ENCODE measurements at places on chromosomes 11 and 22. TPM values are rescaled to one million over a fixed set of nuclear protein-coding genes. Genes with fewer than 3 reads are reported as not detected.

Gene LSP1
- total RNA-seq: 445 TPM

Gene AMBRA1
- 36.1 TPM for total RNA-seq

Gene GGTLC2
- total RNA-seq: not detected

Gene FOLR1
- not detected for total RNA-seq

- H3K27me3 ChIP-seq: no peaks in the 10 kb centered on the region
- H3K4me1 ChIP-seq: no peaks in the 10 kb centered on the region
These were observed 86.1 kb downstream of the APIP start for GRCh38 chr11:34830035-34830434.

GRCh38 chr11:15027011-15027410 lies 46.4 kb upstream of the CALCB start:
- H3K27me3 ChIP-seq: peaks cover 3% of the 10 kb centered on the region
- H3K4me3 ChIP-seq: no peak overlapping the region
- H3K36me3 ChIP-seq: no peaks in the 10 kb centered on the region

- H3K27ac ChIP-seq: no peak overlapping the region
- H3K27me3 ChIP-seq: no peaks in the 10 kb centered on the region
- H3K36me3 ChIP-seq: no peaks in the 10 kb centered on the region
These were observed 538.9 kb upstream of the ANO5 start for GRCh38 chr11:21653951-21654421.

DNA sequence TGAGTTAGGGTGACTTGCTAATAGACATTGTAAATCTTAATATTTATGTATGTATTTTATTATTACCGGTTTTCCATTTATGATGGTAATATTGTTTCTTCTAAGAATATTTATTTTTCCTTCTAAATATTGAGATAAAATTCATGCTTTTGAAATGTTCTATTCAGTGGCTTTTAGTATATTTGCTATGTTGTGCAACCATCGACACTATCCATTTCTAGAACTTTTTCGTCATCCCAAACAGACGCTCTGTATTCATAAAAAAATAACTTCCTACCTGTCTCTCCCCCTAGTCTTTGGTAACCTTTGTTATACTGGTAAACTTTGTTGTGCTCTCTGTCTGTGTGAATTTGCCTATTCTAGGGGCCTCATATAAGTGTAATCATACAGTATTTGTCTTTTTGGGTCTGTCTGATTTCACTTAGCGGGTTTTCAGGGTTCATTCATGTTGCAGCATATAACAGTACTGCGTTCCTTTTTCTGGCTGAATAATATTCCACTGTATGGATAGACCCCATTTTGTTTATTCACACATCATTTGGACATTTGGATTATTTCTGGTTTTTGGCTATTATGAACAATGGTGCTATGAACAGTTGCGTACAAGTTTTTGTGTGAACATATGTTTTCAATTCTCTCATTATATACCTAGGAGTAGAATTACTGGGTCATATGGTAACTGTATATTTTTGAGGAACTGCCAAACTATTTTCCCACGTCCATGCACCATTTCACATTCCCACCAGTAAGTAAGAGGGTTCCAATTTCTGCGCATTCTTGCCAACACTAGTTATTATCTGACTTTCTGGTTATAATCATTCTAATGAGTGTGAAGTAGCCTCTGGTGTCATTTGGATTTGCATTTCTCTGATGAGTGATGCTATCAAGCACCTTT lies 15.9 kb downstream of the NEAT1 start:
- H3K27me3 ChIP-seq: no peaks in the 10 kb centered on the region
- H3K36me3 ChIP-seq: peaks cover 3% of the 10 kb centered on the region
- no peak overlapping the region for H3K27ac ChIP-seq
- peaks cover 47% of the 10 kb centered on the region for H3K4me1 ChIP-seq
- no peak for DNase-seq
- no peak overlapping the region for H3K4me3 ChIP-seq

- no peaks in the 10 kb centered on the region for H3K36me3 ChIP-seq
- no peak overlapping the region for H3K4me3 ChIP-seq
- DNase-seq: no peak
- H3K27me3 ChIP-seq: no peaks in the 10 kb centered on the region
These were observed 5.1 kb downstream of the MOB2 start for GRCh38 chr11:1481483-1481825.

DNA sequence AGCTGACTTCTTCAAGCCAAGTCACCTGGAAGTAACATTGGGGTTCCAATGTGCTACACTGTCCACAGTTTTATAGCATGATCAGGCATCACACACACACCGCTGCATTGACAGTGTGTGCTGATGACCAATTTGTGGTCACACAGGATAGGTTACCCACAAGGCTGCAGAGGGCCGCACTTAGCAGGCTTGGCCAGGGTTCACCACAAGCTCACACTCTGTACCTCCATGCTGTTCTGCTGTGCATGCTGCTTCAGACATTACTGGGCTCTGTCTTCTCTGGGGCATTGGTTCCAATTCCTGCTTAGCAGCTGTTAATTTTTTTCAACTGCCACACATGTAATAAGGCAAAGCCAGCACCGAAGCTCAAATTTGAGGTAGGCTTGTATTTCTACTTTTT lies 11.0 kb upstream of the NRIP3 start:
- H3K27ac ChIP-seq: no peak overlapping the region
- no peak for DNase-seq
- no peaks in the 10 kb centered on the region for H3K36me3 ChIP-seq
- H3K4me1 ChIP-seq: no peaks in the 10 kb centered on the region
- H3K4me3 ChIP-seq: no peak overlapping the region

Data from B cell (primary cell).